Fibroblast of lung (primary cell): ENCODE measurements at places on chromosomes 3 and 15. TPM values are rescaled to one million over a fixed set of nuclear protein-coding genes. Genes with fewer than 3 reads are reported as not detected.

DNA sequence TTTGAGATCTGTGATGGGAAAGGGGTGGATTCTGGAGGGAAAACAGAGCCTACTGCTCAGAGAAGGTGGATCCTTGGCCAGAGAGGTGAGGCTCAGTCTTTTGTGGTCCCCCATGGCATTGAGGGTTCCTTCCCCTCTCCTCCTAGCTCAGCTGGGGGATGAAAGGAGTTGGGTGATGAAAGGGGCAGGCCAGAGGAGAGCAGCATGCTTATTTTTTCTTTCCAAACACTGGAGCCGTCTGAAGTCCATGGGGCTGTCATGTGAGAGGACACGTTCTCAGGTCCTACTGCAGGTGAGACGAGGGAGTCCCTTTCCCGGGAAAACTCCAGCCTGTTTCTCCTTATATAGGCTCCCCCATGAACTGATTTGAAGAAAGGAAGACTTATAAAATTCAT, 71.4 kb downstream of the SCN5A start:
- DNase-seq, result no peak

DNA sequence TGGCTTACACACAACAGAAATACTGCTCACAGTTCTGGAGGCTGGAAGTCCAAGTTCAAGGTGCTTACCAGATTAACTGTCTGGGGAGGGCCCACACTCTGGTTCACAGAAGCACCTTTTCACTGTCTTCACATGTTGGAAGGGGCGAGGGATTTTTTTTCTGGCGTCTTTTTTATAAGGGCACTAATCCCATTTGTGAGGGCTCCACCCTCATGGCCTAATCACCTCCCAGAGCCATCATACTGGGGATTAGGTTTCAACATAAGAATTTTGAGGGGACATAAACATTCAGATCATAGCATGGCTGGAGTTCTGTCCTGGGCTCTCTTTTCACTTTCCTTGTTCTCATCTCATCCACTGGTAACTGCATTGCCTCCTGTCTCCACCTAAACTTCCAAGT, 63.5 kb downstream of the IGF1R start:
- no peak for DNase-seq

DNA sequence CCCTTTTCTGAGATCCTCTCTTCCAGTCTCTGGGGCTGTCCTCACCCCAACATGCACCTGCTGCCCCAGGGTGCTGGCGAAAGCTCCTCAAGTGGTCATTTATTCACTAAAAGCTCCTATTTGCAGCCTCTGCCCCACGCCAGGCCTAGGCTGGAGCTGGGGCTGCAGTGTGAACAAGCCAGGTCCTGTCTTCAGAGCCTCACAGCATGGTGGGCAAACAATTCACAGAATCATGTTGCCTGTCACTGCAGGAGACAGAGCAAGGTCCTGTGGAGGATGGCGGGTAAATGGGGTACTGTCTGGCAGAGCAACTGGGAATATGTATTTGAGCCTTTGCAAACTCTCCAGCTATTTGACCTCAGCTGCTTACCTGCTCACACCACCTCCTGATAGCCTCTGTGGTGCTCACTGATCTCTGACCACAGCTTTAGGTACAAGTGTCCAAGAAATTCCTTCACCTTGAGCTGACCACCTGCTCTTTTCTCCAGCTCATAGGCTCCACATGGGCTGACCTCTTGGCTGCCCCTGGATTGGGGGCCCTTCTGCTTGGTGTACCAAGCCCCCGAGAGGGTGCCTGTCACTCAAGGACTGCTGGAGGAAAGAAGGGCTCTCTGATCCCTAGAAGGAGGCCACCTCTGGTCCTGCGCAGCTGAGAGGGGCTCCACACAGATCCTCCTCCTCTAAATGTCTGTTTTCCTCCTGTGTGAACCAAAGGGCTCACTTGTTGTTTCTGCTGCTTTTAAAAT, 35.6 kb downstream of the AMOTL2 start:
- DNase-seq, result no peak

GRCh38 chr3:178320456-178321351, 215.5 kb upstream of the KCNMB2 start:
- DNase-seq, result peak; percentile 86

- DNase-seq, result no peak
These were observed 146.9 kb upstream of the EIF1B start for GRCh38 chr3:40162616-40163015.

GRCh38 chr3:45909542-45909941, 23.2 kb downstream of the CCR9 start:
- DNase-seq, result no peak

DNA sequence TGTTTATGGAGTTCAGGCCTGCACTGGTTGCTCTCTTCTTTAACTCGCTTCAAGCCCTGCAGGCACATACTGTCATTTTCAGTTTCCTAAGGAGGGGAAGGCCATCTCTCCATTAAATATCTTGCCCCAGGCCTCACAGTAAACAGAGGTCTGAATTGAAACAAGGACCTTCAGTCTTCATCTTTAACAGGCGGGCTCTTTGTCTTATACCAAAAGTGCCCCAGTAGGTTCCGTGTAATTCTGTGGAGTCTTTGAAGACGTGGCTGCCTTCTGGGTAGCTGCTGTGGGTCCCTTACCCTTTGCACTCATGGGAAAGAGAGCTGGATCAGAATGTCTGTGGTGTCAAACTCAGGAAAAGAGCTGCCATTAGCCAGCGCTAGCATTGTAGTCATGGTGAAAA, 161.2 kb downstream of the APBA2 start:
- DNase-seq, result no peak

GRCh38 chr15:90883526-90883975, 753 bp upstream of the FES start:
- no peak for DNase-seq

DNA sequence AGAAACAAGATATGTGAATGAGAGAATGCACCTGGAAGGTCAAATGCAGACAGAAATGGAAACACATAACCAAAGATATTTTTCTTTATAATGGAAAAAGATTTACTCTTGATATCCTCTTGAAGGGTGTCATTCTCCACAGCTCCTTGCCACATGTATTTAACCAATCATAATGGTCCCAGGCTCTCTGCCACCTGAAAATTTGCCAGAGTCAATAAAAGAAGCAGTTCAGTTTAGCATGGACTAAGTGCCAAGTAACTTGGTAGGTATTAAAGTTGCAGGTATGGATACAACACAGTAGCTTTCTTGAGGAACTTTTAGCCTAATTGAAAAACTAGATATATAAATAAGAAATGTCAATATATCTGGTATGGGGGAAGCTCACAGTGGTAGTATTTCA, 33.5 kb downstream of the TUSC7 start:
- DNase-seq, result no peak

GRCh38 chr15:51681303-51681963, at the start of gene SCG3:
Gene SCG3 (plus strand): TSS chr15:51681503. CDS start chr15:51681756, 253 bp downstream.
- DNase-seq, result peak; percentile 68

DNA sequence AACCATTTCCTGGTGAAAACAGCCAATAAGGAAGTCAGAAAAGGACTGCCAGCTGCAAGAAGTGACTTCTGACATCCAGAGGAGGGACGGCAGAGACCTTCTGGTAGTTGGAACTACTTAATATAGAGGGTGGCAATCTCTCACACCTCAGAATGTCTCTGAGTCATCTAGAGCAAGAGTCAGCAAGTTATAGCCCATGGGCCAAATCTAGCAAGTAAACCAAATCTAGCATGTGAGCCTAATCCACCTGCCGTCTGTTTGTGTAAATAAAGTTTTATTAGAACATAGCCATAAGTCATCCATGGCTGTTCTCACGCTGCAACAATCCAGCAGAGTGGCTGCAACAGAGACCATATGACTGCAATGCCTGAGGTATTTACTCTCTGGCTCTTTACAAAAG, 160.5 kb upstream of the NR2E3 start:
- DNase-seq, result peak; percentile 49

- no peak for DNase-seq
These were observed 313.4 kb upstream of the STT3B start for GRCh38 chr3:31219131-31219843.

GRCh38 chr3:41987627-41988026, 25.7 kb upstream of the ULK4 start:
- DNase-seq, result no peak

GRCh38 chr15:35690698-35691116, 144.7 kb upstream of the DPH6 start:
- DNase-seq, result peak; percentile 94

DNA sequence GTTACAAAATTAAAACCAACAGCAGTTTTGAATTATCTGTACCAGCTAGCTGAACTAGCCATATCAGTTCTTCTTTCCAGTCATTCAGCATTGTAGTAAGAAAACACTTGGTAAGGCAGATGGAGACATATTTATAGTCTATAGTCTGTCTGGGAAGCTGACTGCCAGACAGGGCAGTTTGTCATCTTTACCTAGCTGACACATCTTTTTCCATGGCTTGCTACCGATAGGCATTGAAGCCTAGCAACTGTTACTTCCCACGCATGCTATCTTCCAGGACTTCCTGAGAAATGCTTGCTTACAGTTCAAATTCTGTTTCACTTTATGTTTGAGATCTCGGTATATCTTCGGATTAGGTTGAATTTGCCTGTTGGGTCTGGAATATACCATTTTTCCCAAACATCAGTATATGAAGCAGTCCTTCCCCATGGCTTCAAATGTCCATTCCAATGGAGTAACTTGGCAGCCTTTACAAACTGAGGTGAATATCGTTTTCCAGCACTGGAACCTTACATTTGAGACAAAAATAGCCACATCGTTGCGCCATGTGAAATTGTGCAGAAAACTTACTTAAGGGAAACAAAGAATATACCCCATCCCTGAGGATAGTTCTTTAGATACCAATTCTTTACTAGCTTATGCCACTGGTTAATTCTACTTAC, 8.8 kb downstream of the GNL3 start:
- DNase-seq, result no peak

DNA sequence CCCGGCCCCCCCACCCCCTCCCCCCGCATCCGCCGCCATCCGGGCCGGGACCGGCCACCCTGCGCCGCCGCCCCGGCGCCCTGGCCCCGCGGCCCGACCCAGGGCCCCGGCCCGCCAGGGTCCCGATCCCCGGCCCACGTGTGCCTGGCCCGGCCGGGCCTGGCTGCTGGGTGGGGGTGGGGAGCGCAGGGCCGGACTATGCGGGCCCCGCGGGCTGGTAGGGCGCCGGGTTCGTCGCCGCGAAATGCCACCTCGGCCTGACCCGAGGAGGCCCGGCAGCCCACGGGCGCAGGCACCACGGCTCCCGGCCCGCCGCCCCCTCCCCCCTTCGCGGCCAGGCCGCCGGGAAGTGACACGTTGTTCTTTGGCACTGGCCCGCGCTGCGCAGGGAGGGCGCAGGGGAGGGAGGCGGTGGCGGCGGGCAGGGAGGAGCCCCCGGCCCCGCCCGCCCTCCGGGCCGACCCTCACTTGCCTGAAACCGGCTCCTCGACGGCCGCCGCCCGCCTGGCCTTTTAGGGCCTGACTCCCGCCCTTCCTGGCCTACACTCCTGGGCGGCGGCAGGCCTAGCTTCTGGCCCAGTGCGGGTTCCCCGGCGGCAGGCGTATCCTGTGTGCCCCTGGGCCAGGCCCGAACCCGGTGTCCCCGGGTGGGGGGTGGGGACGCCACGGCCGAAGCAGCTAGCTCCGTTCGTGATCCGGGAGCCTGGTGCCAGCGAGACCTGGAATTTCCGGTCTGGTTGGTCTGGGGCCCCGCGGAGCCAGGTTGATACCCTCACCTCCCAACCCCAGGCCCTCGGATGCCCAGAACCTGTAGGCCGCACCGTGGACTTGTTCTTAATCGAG, 515 bp downstream of the EIF4G1 start:
- DNase-seq, result peak; percentile 77

DNA sequence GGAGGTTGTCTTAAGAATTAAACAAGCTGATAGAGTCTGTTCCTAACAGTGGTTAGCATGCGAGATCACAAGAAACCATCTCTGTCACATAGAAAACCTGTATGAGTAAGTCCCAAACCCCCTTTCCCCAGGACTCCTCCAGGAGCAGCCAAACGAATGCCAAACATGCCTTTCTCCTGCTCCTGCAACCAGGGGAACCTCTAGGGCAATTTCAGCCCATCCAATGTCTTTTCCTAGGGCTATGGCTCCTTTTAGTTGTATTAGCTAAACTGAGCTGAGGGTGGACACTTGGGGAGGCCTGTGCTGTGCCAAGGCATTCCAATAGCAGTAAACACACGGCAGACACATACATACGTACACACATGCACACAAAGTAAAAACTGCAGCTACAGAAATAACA, 36.5 kb upstream of the TIMP4 start:
- peak; percentile 56 for DNase-seq

DNA sequence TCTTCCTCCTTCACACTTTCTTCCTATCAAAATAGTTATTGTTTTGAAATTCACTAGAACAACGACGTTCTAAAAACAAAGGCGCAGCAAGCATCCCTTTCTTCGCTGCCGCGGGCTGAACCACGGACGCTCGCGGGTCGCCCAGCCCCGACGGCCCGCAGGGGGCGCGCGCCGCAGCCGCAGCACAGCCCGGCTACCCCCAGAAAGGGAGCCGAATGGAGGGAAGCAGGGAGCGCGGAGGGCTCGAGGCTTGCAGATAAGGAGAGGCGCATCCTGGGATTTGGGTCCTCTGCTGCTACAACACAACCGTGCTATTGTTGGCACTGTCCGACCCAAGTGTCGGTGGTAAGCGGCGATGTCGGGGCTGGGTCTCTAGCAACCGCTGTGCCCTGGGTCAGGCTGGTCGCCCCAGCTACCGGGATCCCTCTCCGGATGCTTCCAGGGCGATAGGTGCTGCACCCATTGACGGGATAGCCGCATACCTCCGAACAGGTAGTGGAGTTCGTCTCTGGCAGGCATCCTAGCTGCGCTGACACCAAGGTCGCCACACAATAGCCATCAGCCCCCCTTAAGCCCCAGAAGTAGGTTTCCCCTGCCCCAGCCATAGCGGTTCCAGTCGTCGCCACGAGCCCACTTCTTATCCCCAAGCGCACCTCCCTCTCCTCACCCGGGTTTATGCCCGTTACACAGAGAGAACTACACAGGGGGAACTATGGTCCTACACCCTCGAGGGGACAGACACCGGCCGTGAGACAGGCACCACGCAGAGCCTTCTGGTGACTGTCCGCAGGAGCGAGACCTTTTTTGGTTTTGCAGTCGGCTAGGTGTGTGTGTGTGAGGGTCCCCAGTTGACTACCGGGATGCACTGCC, 6.0 kb downstream of the ONECUT1 start:
- no peak for DNase-seq

DNA sequence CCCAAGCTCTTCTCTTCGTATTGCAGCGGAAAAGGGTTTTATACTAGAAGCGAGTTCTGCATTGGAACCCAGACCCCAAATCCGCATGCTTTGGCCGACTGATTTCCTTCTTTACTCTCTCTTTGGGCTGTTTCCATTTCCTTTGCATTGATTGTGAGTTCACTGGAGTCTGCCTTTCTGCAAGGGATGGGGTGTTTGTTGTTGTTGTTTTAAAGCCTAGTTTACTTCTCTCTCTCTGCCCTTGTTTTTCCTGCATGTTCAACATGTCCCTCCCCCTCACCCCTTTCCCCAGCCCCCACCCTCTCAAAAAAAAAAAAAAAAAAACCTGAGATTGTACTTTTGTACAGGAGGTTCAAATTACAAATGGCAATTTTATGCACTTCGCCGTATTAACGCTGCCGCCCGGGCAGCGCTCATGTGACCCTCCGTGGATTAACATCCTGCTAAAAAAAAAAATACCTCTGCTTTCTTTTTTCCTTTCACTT, 2.2 kb downstream of the NR2F2 start:
- peak; percentile 50 for DNase-seq

IGSF10 gene
- total RNA-seq, result 45.9 and 55.0 TPM in 2 replicates

B4GALT4 gene
- 16.4 and 19.5 TPM in 2 replicates for total RNA-seq

NXPE3 gene
- 16.4 and 26.9 TPM in 2 replicates for total RNA-seq

ZSCAN2 gene
- total RNA-seq, result 9.2 and 9.8 TPM in 2 replicates

RTP3 gene
- not detected in 2 replicates for total RNA-seq

CNTN6 gene
- total RNA-seq, result not detected in 2 replicates

GOLGA8N gene
- 3.6 TPM in 2 replicates for total RNA-seq

SENP7 gene
- total RNA-seq, result 14.4 and 16.5 TPM in 2 replicates
